ENCODE measurements at places on chromosomes 13 and 19. TPM values are rescaled to one million over a fixed set of nuclear protein-coding genes. Genes with fewer than 3 reads are reported as not detected.

ZNF701 gene
- total RNA-seq = 40.5 TPM

ICAM5 gene
- total RNA-seq = 0.62 TPM

ENOX1 gene
- total RNA-seq = not detected

ZNF93 gene
- 22.2 TPM for total RNA-seq

ARRDC2 gene
- 71.2 TPM for total RNA-seq

ELAVL3 gene
- total RNA-seq = not detected

ECSIT gene
- total RNA-seq = 37.1 TPM

KRTDAP gene
- not detected for total RNA-seq

SPACA6 gene
- total RNA-seq = 4.8 TPM

NLRP9 gene
- not detected for total RNA-seq

ERICH6B gene
- total RNA-seq = not detected

DLL3 gene
- total RNA-seq = 0.19 TPM

PPP1R37 gene
- total RNA-seq = 29.5 TPM

ZNF442 gene
- total RNA-seq = 4.3 TPM

GARIN5A gene
- 0.50 TPM for total RNA-seq

CYP2A7 gene
- total RNA-seq = not detected

OLFM2 gene
- total RNA-seq = 17.3 TPM

MYH14 gene
- total RNA-seq = not detected

MUC16 gene
- 0.09 TPM for total RNA-seq

SLC25A23 gene
- total RNA-seq = 35.5 TPM

LCP1 gene
- total RNA-seq = 965 TPM

PLIN5 gene
- total RNA-seq = 1.1 TPM

KLHL1 gene
- total RNA-seq = not detected

CLEC17A gene
- total RNA-seq = not detected

SPACA4 gene
- total RNA-seq = not detected

LIPE gene
- 35.1 TPM for total RNA-seq
